ENCODE measurements at places on chromosomes 6 and 20.

- no peak for DNase-seq
Observed at GRCh38 chr20:25178563-25179438, 16.7 kb upstream of the ENTPD6 start.

DNA sequence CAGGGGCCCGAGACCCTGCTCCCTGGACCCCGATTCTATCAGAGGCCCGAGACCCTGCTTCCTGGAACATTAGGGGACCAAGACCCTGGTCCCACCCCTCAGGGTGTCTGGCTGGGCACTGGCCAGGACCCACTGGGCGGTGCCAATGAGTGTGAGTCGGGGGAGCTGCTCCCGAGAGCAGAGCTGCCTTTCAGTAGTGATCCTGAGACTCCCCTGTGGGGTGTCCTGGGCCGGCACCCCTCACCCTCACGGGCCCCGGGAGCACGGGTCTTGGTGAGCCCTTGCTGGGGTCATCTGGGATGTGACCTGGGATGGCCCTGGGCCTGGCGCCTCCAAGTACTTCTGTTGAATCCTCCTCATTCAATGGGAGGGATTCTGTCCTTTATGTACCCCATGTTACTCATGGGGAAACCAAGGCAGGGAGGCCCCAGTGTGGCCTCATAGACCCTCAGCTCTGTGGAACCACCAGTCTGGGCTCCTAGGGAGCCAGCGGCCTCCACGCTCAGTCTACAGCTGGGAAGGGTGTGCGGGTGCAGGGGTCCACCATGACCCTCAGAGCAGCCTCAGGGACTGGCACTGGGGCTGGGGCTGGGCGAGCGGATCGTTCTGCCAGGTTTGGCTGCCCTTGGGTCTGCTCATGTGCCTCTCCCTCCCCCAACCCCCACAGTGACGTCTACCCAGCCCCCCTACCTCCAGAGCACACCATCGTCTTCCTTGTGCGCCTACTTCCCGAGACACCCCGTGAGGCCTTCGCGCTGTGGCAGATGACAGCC, 25.6 kb downstream of the COL20A1 start:
- no peak for DNase-seq

GRCh38 chr6:108421366-108421765, 126.5 kb downstream of the AFG1L start:
- DNase-seq: no peak

DNA sequence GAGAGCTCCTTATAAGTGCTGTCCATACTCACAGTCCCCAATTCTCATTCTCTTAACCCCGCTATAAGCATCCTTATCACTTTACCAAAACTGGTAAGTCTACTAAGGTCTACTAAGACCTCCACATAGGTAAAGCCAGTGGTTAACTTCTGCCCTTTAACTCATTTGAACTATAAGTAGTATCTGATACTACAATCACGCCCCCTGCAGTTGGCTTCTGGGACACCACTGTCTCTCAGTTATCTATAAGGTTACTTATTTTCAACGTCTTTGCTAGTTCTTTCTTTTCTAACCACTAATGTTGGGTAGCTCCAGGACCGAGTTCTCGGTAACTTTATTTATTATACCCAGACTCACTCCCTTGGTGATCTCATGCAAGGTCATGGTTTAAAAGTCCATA, 142.6 kb downstream of the ARHGAP18 start:
- DNase-seq: no peak

DNA sequence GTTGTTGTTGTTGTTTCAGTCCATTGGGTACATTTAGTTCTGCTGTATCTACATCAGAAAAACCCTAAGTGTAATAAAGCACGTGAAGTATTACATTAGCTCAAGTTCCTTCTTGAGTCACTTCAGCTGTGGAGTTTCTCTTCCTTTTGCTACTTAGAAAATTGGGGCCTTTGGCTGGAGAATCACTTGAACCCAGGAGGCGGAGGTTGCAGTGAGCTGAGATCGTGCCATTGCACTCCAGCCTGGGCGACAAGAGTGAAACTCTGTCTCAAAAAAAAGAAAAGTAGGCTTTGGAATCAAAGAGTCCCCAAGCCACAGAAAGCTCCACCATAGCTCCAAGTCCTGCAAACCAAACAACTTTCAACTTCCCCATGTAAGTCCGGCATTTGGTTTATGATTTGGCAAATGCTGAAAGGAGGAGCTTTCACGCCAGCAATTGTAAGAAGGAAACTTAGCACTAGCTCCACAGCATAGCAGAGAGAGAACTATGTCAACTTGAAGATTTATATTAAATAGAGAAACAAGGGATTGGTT, 56.5 kb upstream of the RNF144B start:
- DNase-seq: no peak

GRCh38 chr20:18615020-18615650, 27.3 kb downstream of the DTD1 start:
- DNase-seq: no peak

DNA sequence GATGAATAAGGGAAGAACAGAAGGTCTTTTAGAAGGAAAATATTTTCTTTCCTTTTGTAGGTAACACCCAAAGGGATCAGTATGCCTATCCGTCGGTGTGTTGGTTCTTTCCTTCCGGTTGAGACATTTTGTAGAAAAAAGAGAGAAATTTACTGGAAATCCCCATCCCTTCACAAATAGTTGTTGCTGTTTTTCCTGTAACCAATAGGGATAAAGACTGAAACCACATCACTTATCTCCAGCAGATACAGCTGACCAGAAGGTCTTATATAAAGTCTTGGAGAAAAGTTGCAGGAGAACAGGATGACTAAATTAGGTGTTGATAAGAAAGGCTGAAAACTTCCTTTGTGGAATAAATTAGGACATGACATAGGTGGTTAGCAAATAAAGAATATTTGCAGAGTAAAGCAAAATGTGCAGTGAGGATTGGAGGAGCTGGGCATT, 14.8 kb upstream of the HLA-DRB1 start:
- no peak for DNase-seq

DNA sequence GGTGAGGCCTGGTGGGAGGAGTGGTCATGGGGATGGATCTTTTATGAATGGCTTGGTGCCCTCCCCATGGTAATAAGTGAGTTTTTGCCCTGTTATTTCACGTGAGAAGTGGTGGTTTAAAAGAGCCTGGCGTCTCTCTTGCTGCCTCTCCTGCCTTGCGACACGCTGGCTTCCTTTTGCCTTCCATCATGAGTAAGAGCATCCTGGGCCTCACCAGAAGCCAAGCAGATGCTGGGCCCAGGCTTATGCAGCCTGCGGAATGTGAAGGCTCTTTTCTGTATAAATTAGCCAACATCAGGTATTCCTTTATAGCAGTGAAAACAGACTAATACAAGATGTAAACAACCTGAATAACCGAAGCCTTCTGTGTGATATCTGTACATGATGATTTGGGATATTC, 27.6 kb downstream of the VTA1 start:
- DNase-seq: no peak

DNA sequence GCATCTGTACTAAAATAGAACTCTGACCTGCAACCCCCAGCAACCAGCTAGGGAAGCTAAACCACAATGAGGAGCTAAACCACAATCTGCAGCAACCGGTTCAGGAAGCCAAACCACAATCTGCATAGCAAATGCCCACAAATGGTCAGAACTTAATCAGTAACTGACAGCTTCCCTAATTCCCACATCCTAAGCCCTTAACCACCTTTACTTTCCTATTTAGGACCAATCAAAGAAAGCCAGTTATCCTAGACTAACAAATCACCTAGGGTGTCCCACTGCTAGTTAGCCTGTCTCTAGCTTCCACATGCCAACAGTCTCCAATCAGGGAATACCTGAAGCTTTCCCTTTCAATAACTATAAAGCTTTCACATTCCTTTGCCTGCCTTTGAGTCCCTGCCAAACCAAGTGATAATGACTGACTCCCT, 424.6 kb upstream of the PTCHD4 start:
- DNase-seq: no peak

- no peak for DNase-seq
Observed at GRCh38 chr6:74073999-74074398, 378.0 kb downstream of the CD109 start.

- DNase-seq: no peak
Observed at GRCh38 chr6:132498638-132499037, 14.3 kb downstream of the STX7 start.
